ENCODE measurements at places on chromosomes 16 and 17.

DNA sequence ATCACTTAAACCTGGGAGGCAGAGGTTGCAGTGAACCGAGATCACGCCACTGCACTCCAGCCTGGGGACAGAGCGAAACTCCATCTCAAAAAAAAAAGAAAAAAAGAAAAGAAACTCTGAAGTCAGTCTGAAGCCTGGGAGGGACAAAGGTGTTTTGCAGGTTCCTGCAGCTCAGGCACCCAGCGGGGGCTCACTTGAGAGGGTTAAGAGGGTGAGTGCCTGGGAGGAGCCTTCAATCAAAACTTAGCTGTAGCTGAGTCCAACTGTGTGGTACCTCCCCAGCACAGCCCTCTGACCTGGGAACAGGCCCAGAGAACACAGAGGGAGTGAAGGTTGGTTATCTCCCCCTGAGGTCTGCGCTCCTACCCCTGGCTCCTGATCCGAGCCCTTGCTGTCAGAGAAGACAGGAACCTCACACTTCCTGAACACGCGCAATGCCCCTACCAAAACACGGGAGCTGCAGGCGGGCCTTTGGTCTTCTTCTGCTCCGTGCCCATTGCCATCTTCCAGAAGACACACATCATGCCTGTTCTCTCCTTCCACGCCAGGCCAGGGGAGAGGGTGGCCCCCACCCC, 20.4 kb upstream of the ZC3H18 start:
- no peak for DNase-seq

DNA sequence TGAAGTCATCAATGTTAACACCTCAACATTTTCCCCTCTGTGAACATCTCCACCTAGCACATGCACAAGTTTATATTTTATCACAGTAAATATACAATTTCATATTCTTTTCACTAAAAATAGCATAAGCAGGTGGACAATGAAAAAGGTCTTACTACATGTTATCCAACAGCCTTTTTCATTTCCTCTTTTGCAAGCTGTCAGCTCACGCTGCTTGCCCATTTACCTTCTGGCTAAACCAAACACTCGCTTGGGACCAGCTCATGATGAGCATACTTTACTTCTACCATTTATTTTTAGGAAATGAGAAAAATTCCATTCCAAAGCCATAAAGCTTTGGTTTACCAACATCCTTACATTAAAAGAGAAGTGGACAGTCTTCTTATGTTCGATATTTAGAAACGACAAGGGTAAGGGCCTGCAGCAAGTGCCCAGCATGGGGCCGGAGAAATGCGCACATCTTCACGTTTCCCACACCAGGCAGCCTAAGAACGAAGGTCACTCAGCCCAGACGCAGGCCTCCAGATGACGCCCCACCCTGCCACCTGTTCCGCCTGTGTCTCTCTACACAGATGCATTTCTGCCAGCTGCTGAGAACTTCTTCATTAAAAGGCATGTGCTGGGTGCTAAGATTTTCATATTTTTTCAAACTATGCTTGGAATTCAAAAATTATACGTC, 13.9 kb downstream of the SNN start:
- DNase-seq, result peak; percentile 50

DNA sequence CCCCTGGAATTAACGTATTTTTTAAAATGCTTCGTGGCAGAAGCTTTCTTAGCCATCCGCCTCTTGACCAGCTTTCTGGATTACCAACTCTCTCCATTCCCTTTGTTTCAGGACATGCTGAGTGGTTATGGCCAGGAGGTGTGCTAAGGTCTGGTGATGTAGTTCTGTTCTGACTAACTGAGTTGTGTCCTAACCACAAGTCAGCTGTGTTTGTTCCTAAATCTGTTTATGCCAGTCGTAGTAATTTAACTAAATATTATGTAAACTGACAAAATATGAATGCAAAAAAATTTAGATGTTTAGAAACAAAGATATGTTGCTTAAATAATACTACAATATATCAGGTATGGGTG, 61.6 kb downstream of the MRTFB start:
- DNase-seq, result no peak

DNA sequence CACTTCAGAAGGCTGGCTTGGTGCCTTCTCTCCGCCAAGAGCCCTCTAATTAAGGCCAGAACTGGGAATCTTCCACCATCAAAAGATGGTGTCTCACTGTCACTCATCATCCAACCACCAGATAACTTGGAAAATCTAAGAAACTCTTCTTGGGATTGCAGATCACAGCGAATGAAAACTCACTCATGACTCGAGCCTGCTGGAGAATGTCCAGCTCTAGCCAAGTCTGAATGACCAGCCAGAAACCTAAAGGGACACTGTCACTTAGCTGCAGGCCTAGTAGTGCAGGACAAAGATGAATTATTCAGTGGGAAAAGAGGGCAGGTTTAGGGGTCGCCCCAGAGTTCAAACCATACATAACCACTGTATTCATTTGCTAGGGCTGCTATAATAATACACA, 107.8 kb downstream of the XYLT1 start:
- DNase-seq, result no peak

Data from activated CD8-positive, alpha-beta memory T cell treated with anti-CD3 and anti-CD28 coated beads for 24 hours (primary cell).